Esophagus mucosa (tissue), 1 donor: ENCODE measurements at places on chromosomes 6 and 20. TPM values are rescaled to one million over a fixed set of nuclear protein-coding genes. Genes with fewer than 3 reads are reported as not detected.
A peak's percentile ranks its signal among the peaks of the same experiment; 100 is the strongest.

DNA sequence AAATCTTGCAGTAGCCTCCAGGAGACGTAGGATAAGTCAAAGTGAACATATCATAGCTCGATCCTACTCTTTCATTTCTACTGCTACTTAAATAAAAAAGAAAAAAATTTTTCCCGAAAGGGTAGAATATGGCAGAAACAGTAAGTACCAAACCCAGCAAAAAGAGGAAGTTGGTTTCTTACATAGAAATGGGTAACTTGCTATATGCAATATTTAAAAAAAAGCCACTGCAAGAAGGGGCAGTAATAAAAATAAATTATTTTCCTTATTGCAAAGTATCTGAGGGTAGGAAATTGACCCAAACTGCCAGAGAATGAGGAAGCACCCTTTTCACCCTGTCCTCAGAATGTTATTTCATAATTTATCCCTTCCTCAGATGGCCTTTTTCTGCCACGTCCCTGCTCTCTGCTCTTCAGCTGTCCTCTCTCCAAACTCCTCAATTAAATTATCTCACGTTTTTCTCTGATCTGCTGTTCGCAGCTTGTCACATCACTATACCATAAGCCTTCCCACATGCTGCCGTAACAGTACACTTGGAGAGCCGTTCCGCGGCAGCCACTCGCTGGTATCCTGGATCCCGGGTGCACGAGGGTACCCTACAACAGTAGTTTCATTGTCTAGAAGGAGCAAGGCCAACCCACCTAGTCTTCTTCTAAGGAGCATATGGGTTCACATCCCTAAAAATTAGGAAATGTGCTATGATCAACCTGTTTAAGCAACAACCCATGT lies 149.6 kb downstream of the BACH2 start:
- no peak for ATAC-seq

DNA sequence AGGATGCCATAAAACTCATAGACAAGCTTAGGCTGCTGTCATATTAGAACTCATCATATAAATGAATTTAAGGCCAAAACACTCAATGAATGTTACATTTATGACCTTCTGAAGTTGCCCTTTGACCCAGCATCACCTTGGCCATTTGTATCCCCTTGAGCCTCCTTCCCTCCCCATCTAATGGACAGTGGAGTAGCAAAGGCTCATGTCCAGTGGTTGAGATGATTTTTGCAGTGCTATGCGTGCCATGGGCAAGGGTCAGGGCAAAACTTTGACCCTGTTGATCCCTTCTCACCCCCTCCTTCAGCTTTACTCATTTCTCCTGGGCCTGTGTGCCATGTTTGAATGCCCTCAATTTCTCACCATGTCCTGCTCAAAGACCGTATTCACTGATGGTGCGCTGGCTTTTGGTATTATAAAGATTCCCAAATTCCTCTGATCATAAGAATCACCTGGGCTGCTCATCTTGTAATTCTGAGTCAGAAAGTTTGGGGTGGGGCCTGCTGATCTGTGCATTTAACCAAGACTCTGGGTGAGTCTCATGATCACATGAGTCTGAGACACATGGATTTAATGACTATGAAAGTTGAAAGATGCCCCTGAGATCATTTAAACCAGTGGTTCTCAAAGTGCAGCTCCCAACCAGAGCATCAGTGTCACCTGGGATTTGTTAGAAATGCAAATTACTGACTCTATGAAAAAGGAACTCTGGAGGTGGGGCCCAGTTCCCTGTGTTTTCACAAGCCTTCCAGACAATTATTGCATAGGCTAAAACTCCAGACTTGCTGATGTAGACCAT lies 57.5 kb upstream of the IL20RA start:
- peak; percentile 29 for ATAC-seq

- no peak for ATAC-seq
Observed at GRCh38 chr20:45452772-45453691, 16.5 kb upstream of the WFDC2 start.

DNA sequence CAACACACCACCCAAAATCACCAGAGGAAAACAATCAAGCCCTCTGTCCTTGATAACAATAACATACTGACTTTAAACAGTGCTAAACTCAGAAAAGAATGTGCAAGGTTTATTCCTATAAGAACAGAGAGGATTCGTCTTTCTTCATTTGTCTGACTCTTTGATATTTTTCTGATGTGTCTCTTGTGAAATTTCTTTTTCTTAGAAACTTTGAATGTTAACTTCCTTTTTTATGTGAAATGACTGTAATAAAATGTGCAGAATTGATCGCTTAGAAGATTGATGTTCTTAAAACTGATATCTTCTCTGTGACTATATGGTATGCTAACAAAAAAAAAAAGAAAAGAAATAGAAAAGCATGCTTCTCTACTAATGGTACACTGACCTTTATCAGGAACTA lies 947.4 kb upstream of the CITED2 start:
- ATAC-seq = no peak

DNA sequence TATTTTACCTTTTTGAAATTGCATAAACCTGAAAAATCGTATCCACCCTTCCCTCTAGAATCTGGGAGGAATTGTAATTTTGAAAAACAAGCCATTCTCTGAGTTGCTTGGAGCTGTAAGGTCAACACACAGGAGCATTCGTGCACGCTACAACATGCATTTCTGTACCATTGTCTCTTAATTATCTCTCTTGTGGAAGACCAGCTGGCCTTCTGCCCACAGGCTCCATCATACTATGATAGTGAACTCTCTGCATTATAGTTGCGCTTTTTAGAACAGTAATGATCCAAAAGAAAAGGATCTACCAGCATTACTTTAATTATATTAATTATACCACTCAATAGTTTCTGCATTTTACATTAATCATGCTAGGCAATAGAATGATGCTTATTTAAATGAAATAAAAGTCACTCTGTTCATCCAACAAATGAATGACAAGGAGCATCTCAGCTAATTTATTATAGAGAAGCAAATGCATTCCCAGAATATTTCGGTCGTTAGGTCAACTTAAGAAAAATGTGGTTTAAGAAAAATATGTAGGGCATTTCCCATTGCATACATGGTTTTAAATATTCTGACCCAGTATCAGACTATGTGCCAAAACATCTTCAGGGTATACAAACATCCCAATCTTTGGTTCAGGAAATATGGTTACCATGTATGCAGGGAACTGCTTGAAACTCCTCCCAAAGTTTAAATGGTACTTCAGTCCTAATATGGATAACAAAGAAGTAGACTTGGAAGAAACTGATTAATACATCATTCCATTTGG lies 263.5 kb downstream of the TFAP2A start:
- peak; percentile 42 for ATAC-seq

DNA sequence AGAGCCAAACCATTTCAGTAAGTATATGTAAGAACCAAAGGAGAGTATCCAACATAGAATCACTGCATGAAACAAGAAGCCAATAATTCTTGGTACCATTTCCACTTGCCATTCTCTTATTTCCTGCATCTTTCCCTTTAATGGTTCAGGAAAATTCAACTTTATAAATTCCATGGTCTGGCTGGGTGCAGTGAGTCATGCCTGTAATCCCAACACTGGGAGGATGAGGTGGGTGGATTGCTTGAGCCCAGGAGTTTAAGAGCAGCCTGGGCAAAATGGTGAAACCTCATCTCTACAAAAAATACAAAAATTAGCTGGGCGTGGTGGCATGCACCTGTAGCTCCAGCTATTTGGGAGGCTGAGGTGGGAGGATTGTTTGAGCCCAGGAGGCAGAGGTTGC lies 21.2 kb downstream of the NHLRC1 start:
- ATAC-seq = no peak

TRIM40 gene
- total RNA-seq = not detected

TOX2 gene
- total RNA-seq = 1.2 TPM
